Left lung (tissue), 14 donors: ENCODE measurements at places on chromosomes 3 and 15. TPM values are rescaled to one million over a fixed set of nuclear protein-coding genes. Genes with fewer than 3 reads are reported as not detected.

CLSTN2 gene
- polyA plus RNA-seq, result 0.67 TPM

POTEB3 gene
- not detected for polyA plus RNA-seq

SLC22A14 gene
- polyA plus RNA-seq, result 0.24 TPM

PARP15 gene
- 0.93 TPM for polyA plus RNA-seq
